Activated CD4-positive, alpha-beta T cell treated with anti-CD3 and anti-CD28 coated beads for 4 hours (primary cell): ENCODE measurements at places on chromosomes 2 and 18.

- DNase-seq: peak; percentile 21
Observed at GRCh38 chr18:13530879-13531387, 195.4 kb downstream of the FAM210A start.

DNA sequence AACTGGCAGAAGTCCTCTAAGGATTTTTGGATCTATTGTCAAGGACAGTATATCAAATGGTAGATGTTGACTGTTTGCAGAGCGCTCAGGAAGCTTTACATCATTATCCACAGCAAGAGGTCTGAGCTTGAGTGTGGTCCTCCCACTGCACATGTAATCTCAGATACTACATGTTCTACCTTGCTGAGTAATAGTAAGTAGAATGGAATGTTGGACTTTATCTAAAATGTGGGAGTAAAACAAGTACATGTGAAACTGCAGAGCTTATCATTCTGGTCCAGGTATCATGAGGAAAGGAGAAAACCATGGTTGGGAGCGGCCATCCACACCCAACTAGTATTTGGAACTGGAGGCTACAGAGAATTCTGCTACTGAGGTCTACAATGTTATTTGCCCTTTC lies 19.3 kb upstream of the CD28 start:
- DNase-seq: no peak

- no peak for DNase-seq
Observed at GRCh38 chr2:61924895-61925663, 19.6 kb downstream of the COMMD1 start.

- no peak for DNase-seq
Observed at GRCh38 chr2:169853041-169853668, 25.9 kb downstream of the UBR3 start.

GRCh38 chr2:70356941-70357683 lies 55.2 kb upstream of the FAM136A start:
- no peak for DNase-seq
